HuH-7 (cell line): ENCODE measurements at places on chromosomes 6 and 20.

DNA sequence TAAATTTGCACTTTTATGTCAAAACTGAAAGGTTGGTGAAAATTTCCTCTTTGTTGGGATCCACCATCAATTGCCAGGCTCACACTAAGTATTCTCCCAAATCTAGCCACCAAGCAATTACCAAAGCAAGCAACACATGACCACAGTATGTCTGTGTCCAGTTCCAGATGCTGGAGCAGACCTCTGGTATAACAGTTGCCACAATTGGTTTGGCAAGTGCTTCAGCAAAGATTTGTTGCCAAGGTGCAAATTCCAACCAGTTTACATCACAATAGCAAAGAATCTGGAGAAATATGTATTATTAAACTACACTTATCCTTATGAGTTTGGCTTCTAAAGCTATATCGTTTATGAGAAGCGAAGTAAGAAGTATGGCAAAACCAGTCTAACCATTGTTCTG lies 6.4 kb downstream of the GTF2H5 start:
- DNase-seq, result no peak

DNA sequence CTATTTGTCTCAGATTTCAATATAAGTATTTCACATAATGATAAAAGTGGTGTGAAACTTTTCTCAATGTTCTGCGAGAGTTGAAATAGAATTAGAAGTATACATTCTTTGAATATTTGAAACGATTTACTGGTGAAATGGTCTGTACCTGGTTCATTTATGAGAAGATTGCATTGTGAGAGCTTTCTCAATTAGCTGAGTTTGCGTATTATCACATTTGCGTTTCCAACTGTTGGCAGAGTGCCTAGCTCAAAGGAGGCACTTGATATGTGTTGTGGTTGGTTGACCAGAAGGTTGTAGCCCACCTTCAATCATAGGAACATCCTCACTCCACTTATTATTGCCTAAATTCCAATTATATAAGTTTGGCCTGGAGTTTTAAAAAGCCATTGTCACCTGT lies 58.8 kb upstream of the EXOC2 start:
- no peak for DNase-seq

DNA sequence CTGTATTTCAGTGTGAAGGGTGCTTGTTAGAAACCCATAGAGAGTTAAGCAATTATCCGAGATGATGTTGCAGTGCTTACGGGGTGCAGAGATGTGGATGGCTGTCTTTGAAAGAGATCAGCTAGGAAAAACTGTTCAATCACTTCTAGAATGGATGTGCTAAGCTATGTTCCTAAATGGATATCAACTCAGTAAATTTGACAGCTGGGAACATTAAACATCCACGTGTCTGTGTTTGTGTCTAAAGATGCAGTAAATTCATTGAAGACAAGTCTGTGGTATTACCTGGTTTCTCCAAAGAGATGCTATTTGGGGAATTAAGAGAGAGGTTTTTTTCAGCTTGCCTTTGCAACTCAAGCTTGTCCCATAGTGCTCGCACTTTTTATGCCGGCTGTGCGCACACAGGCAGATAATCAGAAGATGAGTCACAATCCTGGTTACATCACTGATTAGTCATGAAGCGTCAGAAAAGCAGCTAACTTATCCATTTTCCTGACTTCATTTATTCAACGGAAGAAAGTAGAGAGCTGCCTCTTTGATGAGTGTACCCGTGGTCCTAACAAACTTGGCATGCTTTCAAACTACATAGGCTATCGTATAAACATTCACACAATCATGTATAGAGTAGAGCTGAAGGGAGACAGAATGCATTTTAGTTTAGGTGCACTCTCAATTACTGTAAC lies 691.7 kb upstream of the SLC35B3 start:
- no peak for DNase-seq

DNA sequence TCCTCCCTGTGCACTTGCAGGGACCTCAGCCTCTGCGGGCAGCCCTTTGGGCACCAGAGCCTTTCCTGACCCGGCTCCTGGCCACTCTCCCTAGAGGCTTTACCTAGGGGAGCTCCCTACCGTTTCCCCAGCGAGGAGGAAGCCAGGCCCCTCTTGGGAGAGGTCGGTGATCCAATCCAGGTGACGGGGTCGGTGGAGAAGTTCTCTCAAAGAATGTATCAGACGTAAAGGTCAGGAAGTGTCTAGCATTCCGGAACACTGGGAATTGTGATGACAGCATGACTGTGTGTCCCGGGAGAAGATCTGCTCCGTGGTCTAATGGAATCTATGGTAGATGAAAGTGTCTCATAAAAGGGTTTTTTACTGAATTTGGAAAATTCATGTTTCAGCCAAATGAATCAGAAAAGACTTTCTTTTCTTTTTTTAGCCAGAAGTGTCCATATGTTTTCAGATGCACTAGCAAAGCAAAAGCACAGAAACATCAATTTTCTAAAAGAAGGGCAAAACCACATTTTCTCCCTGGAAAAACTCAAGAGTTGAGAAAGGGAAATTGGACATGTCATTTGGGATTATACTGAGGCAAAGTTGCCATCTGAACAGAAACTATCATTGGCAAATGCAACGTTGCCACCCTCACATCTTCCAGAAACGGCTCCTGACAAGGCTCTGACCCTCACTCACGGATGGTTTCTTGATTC lies 289.4 kb downstream of the THBS2 start:
- DNase-seq, result no peak

DNA sequence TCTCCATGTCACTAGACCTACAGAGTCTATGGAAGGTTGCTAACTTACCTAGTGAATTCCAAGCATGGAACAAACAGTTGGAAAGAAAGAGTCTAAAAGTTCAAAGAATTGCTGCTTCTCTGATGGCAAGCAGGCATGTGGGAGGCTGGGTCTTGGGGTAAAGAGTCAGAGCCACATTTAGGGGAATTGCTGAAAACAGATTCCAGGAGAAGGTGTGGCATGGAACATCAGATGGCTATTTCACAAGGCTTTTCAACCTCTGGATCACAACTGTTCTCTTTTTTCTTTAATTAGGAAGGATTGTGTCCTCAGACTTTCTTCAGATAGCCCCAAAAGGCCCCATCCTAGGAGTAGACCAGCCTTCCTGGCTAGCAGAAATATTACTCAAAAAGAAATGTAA lies 601.5 kb downstream of the MAFB start:
- DNase-seq, result no peak

DNA sequence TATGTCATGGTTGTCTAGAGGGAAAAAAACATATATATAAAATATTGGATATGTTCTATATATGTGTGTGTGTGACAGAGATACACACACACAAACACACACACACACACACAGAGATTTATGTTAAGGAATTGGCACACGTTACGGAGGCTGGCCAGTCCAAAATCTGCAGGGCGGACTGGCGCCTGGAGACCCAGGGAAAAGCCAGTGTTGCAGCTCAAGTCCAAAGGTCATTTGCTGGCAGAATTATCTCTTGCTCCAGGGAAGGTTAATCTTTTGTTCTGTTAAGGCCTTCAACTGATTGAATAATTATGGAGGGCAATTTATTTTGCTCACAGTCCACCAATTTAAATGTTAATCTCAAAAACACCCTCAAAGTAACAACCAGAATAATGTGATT lies 37.5 kb upstream of the PDE7B start:
- peak; percentile 55 for DNase-seq

- no peak for DNase-seq
Observed at GRCh38 chr20:39021748-39022147, 59.6 kb downstream of the DHX35 start.

DNA sequence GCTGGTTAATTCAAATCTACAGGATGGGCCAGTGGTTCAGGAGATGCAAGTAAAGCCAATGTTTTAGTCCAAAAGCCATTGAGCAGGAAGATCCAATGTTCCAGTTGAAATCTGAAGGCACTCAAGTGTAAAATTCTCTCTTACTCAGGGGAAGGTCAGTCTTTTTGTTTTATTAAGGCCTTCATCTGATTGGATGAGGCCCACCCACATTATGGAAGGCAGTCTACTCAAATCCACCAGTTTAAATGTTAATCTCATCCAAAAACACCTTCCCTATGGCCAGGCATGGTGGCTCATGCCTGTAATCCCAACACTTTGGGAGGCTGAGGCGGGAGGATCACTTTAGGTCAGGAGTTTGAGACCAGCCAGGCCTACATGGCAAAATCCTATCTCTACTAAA lies 31.3 kb upstream of the BEND6 start:
- no peak for DNase-seq

DNA sequence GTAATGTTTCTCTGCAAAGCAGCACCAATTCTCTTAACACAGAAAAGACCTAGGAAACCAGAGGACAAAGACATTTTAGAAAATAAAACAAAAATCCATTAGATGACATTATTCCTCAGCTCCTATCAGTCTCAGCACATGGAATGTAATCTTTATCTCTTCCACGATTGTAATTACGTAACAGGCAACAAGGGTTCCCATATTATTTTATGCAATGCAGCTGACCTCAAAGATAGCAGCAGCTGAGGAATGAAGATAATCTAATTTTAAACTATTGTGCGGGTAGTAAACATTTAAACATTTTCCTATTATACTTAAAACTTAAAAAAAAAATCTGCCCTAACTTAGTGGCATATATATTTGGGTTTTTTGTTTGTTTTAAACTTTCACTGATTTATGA lies 33.0 kb upstream of the PTCHD4 start:
- no peak for DNase-seq

GRCh38 chr6:31079656-31080261 lies 32.6 kb downstream of the C6orf15 start:
- peak; percentile 31 for DNase-seq

DNA sequence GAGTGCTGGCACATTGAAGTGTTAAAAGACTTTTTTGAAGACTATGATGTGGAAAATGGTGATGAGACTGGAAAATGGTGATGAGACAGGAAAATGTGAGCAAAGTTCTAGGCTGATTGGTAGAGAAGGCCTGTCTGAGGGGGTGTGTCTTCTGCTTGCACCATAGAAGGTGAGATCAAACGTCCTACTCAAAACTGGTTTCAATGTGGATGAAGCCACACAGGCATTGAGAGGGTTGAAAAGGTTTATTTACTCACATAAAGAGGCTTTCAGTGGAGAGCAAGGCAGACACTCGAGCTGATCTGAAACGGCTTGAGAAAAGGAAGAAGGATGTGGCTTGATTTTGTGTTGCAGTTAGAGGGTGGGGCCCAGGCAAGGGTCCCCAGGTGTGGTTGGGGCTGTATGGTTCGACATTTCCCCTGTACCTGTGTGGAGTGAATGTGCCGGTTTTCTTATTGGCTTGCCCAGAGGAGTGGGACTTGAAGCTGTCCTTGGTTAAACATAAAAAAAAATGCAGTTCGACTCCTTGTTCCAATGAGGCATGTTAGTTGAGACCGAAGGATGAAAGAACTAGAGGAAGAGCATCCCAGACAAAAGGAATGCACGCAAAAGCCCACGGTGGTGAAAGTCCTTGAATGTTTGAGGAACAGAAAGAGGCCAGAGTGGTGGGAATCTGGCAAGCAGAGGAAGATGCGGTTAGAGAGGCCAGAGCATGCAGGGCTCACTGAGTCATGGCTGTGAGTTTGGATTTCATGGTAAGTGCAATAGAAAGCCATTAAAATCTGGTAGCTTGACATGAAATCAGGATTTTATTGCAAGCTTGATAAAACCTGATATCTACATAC lies 172.3 kb downstream of the EPM2A start:
- no peak for DNase-seq

GRCh38 chr6:53309059-53309900 lies 39.5 kb downstream of the ELOVL5 start:
- DNase-seq, result no peak

DNA sequence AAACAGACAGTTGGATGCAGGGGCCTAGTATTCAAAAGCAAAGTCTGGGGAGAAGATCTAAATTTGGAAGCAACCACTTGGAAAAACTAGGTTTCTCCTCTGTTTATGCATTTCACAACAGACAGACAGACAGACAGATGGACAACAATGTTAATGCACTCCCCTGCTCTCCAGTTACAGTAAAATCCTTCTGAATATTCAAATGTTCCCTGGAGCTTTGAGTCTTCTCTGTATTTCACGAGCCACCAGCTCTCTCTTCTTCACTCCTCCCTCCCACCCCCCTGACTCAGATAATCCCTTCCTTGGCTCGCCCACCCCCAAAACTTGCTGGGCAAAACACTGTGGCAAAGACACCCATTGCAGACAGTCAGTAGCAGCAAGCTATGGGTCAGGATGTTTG lies 129.3 kb upstream of the TOP1 start:
- no peak for DNase-seq

- DNase-seq, result no peak
Observed at GRCh38 chr6:18284261-18284660, 19.9 kb upstream of the DEK start.

DNA sequence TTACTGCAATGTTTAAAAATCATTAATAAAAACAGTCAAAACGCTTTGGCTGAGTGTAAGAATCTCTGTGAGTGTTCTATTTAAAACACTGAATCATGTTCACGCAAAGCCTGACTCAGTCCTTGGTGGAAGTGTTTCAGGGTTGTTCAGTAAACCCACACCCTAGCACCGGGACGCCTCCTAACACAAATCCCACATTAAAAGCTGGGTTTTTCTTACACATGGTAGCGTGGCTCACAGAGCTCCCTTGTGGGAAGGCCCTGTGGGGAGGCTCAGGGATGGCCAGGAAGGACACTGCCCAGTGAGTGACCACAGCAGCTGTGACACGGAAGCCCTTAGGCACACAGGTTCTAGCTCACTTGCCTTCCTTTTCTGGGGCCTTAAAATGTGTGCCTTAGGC lies 80.2 kb downstream of the GMPR start:
- no peak for DNase-seq
